ENCODE measurements at places on chromosomes 7 and 10.

DNA sequence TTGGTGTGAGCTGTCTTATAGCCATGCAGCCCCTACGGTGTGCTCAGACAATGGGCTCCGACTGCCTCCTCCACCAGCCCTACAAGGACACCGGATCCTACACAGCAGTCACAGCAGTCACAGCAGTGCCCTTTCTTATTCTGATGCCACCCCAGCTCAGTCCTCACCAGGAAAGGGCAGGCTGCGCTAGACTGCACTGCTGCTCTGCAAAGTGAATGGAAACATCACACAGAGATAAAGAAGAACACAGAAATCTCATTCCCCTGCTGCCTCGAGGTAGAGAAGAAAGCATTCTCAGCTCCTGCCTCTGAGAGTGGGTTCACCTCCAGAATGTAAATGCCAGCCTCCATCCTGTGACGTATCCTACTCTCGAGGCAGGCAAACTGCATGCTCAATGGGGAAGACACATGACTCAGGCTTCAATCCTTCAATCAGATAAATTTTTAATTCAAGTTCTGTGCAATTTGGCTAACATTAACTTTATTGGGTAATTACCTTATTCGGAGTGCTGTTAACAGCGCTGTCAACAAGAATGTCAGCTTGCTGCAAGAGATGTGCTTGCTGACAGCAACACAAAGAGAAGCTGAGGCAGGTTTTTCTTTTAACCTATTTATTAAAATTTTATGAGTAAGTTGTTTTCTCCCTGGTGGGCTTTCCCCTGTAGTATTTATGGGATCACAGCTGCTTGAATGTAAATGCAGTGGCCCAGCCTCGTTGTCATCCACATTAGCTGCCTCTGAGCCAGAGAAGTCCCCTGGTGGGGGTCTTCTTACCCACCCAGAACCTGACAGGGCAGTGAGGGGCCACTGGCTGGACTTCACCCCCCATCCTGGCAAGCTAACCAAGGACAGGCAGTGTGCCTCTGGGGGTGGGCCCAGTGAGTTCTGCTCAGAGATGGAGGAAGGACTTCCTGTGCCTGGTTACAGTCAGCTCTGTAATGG lies 241.3 kb upstream of the KMT2E start:
- no peak for DNase-seq

GRCh38 chr10:117411479-117412399 lies 36.5 kb upstream of the PDZD8 start:
- no peak for DNase-seq

GRCh38 chr10:101226491-101227428 lies 2.5 kb downstream of the LBX1 start:
- no peak for DNase-seq

GRCh38 chr10:75643944-75644692 lies 212.7 kb downstream of the LRMDA start:
- no peak for DNase-seq
